Endodermal cell (in vitro differentiated cells): ENCODE measurements at places on chromosomes 13 and 19. TPM values are rescaled to one million over a fixed set of nuclear protein-coding genes. Genes with fewer than 3 reads are reported as not detected.

Gene YJU2
- 16.4 and 16.8 TPM in 2 replicates for total RNA-seq

Gene LGI4
- total RNA-seq = 0.27 to 0.70 TPM (median 0.59 TPM) in 3 replicates

- DNase-seq = no peak
- H3K4me1 ChIP-seq = no peaks in the 10 kb centered on the region
- H3K36me3 ChIP-seq = peaks cover 4% of the 10 kb centered on the region
- H3K27ac ChIP-seq = no peak overlapping the region
- H3K4me3 ChIP-seq = no peak overlapping the region
Measured at GRCh38 chr19:38182536-38183210, 41.3 kb downstream of the DPF1 start.

DNA sequence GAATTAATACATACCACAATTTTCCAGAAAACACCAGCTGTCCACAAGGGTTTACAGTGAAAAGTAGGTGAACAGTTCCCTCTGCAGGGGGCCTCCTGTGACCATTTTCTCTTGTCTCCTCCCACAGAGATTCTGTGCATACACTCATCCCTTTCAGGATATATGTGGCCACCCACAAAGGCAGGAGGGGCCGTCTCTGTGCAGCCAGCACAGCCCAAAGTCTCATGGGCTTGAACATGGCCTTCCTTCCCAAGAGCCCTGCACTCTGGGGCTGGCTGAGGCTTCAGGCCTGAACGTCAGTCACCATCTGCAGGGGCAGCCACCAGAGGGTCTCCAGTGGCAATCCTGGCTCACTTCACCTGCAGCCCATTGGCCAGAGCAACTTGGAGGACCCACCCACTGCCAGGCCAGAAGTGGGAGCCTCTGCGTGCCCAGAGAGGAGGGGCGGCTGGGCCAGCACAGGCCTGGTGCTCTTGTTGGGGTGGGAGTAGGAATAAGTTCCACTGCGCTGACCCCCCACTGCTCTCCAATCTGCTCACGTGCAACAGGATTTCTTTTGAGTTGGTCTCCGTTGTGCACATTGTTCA lies 25.1 kb downstream of the TMEM161A start:
- no peaks in the 10 kb centered on the region for H3K27me3 ChIP-seq
- peak overlapping the region; percentile 11 for H3K27ac ChIP-seq
- H3K4me1 ChIP-seq = no peaks in the 10 kb centered on the region
- DNase-seq = peak; percentile 90

DNA sequence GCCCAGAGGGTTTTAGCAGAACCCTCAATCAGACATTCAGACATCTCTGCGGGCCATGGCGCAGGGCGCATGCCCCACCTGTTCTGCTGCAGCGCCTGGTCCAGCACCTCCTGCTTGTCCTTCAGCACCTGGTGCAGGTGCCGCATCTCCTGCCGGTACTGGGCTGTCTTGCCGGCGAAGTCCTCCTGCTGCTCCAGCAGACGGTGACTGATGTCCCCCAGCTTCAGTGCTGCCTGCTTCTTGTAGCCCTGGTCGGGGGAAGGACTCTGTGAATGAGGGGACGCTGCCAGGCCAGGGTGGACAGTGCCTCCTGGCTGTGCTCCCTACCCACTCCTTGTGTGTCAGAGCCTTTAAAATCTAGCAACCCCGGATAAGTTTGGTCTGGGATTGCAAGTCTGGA lies 12.2 kb upstream of the SLC7A9 start:
- H3K27me3 ChIP-seq = no peaks in the 10 kb centered on the region
- H3K27ac ChIP-seq = no peak overlapping the region
- H3K4me1 ChIP-seq = no peaks in the 10 kb centered on the region
- H3K36me3 ChIP-seq = peaks cover 8% of the 10 kb centered on the region
- no peak for DNase-seq
- H3K4me3 ChIP-seq = no peak overlapping the region

- no peak for DNase-seq
- no peaks in the 10 kb centered on the region for H3K27me3 ChIP-seq
- H3K27ac ChIP-seq = no peak overlapping the region
- no peak overlapping the region for H3K4me3 ChIP-seq
Measured at GRCh38 chr13:54091884-54092283, 1063.3 kb downstream of the OLFM4 start.

- H3K36me3 ChIP-seq = no peaks in the 10 kb centered on the region
- no peak for DNase-seq
- no peaks in the 10 kb centered on the region for H3K4me1 ChIP-seq
- no peak overlapping the region for H3K4me3 ChIP-seq
- no peaks in the 10 kb centered on the region for H3K27me3 ChIP-seq
Measured at GRCh38 chr13:90068658-90069057, 1278.8 kb upstream of the MIR17HG start.

GRCh38 chr13:85631801-85632200 lies 167.4 kb downstream of the SLITRK6 start:
- H3K36me3 ChIP-seq = no peaks in the 10 kb centered on the region
- H3K4me3 ChIP-seq = no peak overlapping the region
- H3K27me3 ChIP-seq = no peaks in the 10 kb centered on the region
- H3K4me1 ChIP-seq = no peaks in the 10 kb centered on the region

GRCh38 chr13:49546561-49546960 lies 38.8 kb downstream of the RCBTB1 start:
- H3K4me1 ChIP-seq = peaks cover 3% of the 10 kb centered on the region
- no peak for DNase-seq
- peaks cover 89% of the 10 kb centered on the region for H3K36me3 ChIP-seq
- no peak overlapping the region for H3K4me3 ChIP-seq

DNA sequence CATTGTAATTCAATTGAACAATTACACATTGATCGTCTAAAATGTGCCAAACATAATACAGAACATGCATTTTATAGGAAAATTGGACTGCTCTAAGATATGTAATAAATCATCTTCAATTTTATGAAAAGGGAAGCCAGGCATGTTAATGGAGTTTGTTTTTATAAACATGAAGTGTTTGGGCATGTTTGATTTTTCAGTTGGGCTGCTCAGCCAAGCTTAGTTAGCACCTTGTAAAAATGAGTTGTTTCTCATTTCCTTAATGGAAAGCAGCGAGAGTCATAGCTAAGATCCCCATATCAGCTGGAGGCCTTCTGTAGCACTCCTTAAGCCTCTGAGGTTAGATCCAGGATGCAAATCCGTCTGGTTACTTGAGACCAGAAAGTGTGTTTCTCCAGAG lies 422.3 kb downstream of the SPRY2 start:
- no peaks in the 10 kb centered on the region for H3K4me1 ChIP-seq
- H3K27me3 ChIP-seq = no peaks in the 10 kb centered on the region
- H3K4me3 ChIP-seq = no peak overlapping the region
- no peak for DNase-seq
- no peak overlapping the region for H3K27ac ChIP-seq
- no peaks in the 10 kb centered on the region for H3K36me3 ChIP-seq

DNA sequence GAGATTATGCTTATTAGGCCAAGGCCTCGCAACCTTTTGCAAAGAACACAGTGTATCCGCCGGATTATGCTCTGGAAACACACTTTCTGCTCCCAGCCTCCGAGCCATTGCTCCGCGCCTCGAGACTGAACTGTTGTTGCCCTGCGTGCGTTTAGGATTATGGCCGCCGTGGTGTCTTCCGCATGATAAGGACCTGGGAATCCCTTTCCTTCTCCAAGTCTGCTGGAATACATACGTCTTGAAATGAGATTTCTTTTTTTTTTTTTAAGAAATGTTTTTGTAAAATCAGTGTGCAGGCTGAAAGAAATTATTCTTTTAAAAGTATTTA lies 89.8 kb upstream of the SOX1 start:
- peaks cover 22% of the 10 kb centered on the region for H3K27me3 ChIP-seq
- no peak for DNase-seq

DNA sequence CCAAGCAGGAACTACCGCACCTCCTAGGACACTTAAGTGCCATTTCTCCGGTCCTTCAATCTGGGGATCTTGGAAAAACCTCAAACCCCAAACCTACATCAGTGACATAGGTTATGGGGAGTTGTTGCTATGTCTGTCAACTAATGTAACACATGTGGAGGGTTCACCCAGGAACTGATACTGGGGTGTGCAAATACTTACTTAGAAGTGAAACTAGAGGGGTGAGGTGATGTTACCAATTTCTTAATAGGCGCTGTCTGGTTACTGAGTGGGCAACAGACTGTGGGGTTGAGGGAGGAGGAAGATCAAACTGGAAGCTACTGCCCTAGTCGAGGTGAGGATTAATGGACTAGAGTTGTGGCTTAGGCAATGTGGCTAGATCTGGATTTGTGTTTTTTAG lies 1.9 kb downstream of the ZNF586 start:
- H3K27me3 ChIP-seq = no peaks in the 10 kb centered on the region
- no peak overlapping the region for H3K4me3 ChIP-seq
- peaks cover 38% of the 10 kb centered on the region for H3K36me3 ChIP-seq
- H3K4me1 ChIP-seq = no peaks in the 10 kb centered on the region

- no peaks in the 10 kb centered on the region for H3K36me3 ChIP-seq
- H3K27ac ChIP-seq = no peak overlapping the region
- no peaks in the 10 kb centered on the region for H3K27me3 ChIP-seq
- peak overlapping the region; percentile 81 for H3K4me3 ChIP-seq
- DNase-seq = no peak
- H3K4me1 ChIP-seq = no peaks in the 10 kb centered on the region
Measured at GRCh38 chr19:11504502-11505031, 1.1 kb downstream of the ZNF653 start.

- peak overlapping the region; percentile 82 for H3K27ac ChIP-seq
- peak; percentile 91 for DNase-seq
- H3K27me3 ChIP-seq = no peaks in the 10 kb centered on the region
- no peak overlapping the region for H3K4me3 ChIP-seq
Measured at GRCh38 chr19:13849991-13850909, 26.7 kb upstream of the NANOS3 start.

GRCh38 chr19:1231729-1232637 lies 5.8 kb downstream of the CBARP start:
- H3K4me3 ChIP-seq = no peak overlapping the region
- H3K4me1 ChIP-seq = no peaks in the 10 kb centered on the region
- no peaks in the 10 kb centered on the region for H3K27me3 ChIP-seq
- peak overlapping the region; percentile 44 for H3K27ac ChIP-seq

DNA sequence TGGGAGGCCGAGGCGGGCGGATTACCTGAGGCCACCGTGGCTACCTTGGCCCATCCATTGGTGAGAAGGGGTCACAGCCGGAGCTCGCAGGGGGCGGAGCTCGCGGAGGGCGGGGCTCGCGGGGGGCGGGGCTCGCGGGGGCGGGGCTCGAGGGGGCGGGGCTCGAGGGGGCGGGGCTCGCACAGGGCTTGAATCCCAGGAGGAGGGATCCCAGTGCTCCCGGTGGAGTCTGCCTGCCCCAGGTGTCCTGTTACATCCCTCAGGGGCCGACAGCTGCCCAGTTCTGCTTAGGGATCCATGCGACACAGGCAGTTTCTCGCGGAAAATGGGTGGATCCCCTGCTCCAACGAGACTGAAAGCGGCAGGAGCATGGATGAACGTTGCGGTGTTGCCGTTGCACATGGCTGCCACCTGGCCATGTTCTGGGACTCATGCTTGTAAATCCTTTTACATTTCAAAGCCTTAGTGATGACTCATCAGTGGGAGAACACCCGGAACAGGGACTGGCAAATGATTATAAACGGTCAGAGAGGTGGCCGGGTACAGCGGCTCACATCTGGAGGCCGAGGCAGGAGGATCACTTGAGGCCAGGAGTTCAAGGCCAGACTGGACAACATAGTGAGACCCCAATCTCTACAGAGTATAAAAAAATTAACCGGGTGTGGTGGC lies 25.1 kb downstream of the TMPRSS9 start:
- H3K4me3 ChIP-seq = no peak overlapping the region
- H3K4me1 ChIP-seq = no peaks in the 10 kb centered on the region
- H3K36me3 ChIP-seq = no peaks in the 10 kb centered on the region
- H3K27me3 ChIP-seq = no peaks in the 10 kb centered on the region
- no peak overlapping the region for H3K27ac ChIP-seq
- peak; percentile 93 for DNase-seq

DNA sequence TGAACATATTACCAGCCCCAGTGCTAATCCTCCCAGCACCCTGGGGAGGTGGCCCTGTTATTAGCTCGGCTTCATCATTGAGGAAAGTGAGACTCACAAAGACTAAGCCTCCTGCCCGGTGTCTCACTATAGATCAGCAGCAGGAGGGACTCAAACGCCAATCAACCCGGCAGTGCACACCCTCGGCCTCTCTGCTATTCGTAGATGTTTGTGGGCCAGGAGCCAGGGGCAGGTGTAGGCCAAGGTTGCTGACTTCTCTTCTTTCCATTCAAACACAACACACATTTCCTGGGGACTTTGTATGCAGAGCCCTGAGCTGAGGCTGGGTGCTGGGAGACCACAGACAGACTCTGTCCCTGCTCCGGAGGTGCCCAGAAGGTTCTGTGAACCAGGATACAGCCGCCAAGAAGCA lies 9.4 kb upstream of the SBK3 start:
- no peak for DNase-seq
- H3K4me3 ChIP-seq = no peak overlapping the region
- peak overlapping the region; percentile 4 for H3K27ac ChIP-seq
- H3K36me3 ChIP-seq = no peaks in the 10 kb centered on the region

- H3K27me3 ChIP-seq = peaks cover 14% of the 10 kb centered on the region
- H3K27ac ChIP-seq = no peak overlapping the region
- peak overlapping the region; percentile 19 for H3K4me3 ChIP-seq
- no peak for DNase-seq
- H3K4me1 ChIP-seq = no peaks in the 10 kb centered on the region
Measured at GRCh38 chr19:29944390-29945012, 2.5 kb downstream of the URI1 start.
